ENCODE measurements at places on chromosomes 4 and X. TPM values are rescaled to one million over a fixed set of nuclear protein-coding genes. Genes with fewer than 3 reads are reported as not detected.

ASMT gene
- not detected for total RNA-seq

GAGE12H gene
- not detected for total RNA-seq

FAM9B gene
- not detected for total RNA-seq

UGT2B28 gene
- not detected for total RNA-seq

DCAF4L1 gene
- total RNA-seq, result 0.12 TPM

RUFY3 gene
- total RNA-seq, result 38.3 TPM
